ENCODE measurements at places on chromosomes 13 and 19. TPM values are rescaled to one million over a fixed set of nuclear protein-coding genes. Genes with fewer than 3 reads are reported as not detected.

Gene PLPP2
- 39.8 TPM for total RNA-seq

Gene KISS1R
- not detected for total RNA-seq

Gene ZNF211
- 13.8 TPM for total RNA-seq

Gene SYCN
- not detected for total RNA-seq

Gene OR4F17
- not detected for total RNA-seq

Gene INAFM1
- total RNA-seq, result 1.7 TPM

Gene ZNF296
- under 0.01 TPM for total RNA-seq

Gene FSD1
- 0.13 TPM for total RNA-seq

Gene ZNF665
- 1.6 TPM for total RNA-seq

Gene FBXO46
- total RNA-seq, result 5.5 TPM

Gene CEACAM8
- total RNA-seq, result not detected

Gene GNA15
- total RNA-seq, result 106 TPM

DNA sequence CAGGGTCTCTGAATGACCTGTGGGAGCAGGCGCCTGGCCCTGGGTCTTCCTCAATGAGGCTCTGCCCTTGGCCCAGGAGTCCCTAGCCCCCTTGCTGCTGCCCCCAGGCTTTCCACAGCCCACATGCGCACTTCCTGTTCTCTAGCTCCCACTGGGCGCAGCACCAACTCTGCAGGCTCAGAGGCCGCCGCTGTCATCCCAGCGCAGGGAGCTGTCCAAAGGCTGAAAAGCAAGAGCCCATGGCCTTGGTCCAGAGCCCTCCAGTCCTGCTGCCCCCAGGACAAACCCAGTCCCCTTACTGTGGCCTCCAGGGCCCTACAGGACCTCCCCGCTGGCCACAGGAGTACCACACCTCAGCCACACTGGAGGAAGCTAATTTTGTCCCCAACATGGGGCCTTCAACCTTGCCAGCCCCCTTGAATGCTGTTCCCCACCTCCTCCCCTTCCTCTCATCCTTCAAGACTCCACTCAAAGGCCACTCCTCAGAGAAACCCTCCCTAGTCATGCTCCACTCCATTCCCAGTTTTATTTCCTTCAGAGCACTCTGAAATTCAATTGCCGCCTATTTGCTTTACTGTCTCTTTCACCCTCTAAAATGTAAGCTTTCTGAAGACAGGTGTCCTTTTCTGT is 8.0 kb upstream of the POU2F2 start:
- DNase-seq, result peak; percentile 42

DNA sequence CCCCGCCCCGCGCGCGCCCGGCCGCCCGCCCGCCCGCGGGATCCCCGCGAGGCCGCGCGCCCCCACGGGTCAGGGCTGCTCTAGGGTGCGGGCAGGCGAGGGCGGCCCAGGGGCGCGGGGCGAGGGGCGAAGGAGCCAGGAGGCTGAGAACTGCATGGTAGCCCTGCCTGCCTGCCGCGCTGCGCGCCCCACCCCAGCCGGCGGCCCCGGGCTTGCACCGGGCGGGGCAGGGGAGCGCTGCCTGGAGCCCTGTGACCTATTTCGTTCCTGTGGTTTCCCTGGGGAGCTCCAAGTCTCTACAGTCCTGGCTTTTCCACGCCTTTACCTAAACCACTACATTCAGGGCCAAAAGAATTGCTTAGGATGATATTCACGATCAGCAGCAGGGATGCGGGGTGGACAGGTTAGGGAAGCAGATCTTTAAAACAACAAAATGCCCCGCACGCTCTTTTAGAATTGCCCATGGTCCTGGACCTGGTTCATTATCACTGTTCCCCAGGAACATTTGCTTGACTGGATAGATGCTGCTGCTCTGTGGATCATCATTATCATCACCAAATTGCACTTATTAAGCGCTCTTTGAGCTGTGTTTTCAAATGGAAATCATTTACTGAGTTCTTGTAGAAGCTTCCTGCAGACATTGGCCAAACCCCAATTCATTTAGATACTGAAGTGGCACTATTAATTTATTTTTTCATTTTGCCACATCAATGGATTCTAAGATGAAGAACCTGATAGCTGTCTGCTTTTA is 421 bp upstream of the GPR12 start:
- DNase-seq, result no peak

DNA sequence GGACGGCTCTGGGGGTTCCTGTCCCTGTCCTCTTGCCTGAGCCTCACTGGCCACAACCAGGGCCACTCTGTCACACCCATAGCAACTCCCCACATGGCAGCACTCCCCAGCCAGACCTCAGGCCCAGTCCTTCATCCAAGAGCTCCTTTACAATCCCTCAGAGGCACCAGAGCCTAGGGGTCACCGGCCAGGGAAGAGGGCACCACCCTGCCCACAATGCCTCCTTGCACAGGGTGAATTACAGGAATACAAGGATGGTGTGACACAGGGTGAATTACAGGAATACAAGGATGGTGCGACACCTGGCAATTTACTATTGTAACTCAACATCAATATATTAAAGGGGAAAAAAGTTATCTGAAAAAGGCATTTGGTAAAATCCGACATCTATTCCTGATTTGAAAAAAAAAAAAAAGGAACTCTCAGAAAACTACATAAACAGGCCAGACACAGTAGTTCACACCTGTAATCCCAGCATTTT is 16.5 kb downstream of the MIER2 start:
- DNase-seq, result no peak

- peak; percentile 96 for DNase-seq
Observed at GRCh38 chr19:45677351-45678230, 9.6 kb downstream of the GIPR start.

GRCh38 chr19:9839415-9839814 is 4.3 kb downstream of the PIN1 start:
- no peak for DNase-seq

- peak; percentile 53 for DNase-seq
Observed at GRCh38 chr19:44738603-44739558, 9.6 kb upstream of the BCL3 start.

DNA sequence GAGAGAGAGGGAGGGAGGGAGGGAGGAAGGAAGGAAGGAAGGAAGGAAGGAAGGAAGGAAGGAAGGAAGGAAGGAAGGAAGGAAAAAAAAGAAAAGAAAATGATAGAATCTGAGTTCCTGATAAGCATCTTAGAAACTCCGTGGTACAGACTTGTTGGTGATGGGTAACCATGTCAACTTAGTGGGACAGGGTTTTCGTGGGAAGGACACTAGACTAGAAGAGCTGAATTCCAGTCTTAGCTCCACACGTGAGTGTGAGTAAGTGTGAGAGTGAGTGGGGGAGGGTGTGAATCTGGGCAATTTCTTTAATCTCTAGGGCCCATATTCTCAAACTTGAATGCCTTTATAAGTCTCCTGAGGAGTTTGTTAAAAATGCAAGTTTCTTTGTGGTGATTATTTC is 35.0 kb downstream of the PABPC3 start:
- no peak for DNase-seq

GRCh38 chr19:6101991-6102390 is 8.3 kb downstream of the RFX2 start:
- no peak for DNase-seq

GRCh38 chr13:112066624-112067004 is 335 bp upstream of the SOX1 start:
- DNase-seq, result no peak

- DNase-seq, result peak; percentile 77
Observed at GRCh38 chr13:40994581-40995230, 24.4 kb downstream of the ELF1 start.

DNA sequence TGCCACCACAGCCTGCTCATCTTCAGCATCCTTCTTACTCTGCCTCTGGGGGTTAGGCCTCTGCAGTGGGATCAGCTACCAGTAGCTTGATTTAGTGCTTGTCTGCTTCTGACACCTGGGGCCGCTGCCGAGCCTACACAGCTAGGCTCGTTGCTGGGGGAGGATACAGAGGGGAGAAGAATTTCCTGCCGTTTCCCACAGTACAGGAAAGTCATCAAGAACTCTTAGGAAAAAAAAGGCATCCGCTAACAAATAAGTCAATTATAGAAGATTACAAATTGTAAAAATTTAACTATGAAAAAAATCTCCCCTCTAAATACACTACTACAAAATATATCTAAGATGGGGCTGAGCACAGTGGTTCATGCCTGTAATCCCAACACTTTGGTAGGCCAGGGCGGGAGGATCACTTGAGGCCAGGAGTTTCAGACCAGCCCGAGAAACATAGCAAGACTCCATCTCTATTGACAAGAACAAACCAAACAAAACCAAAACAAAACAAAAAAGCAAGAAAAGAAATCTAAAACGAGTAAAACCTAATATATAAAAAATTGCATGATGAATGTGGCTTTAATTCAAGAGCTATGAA is 26.7 kb downstream of the LATS2 start:
- DNase-seq, result no peak

GRCh38 chr13:42814868-42815267 is 33.5 kb downstream of the FAM216B start:
- DNase-seq, result peak; percentile 96

GRCh38 chr19:16001481-16002312 is 52.9 kb downstream of the OR10H4 start:
- DNase-seq, result peak; percentile 35

- DNase-seq, result no peak
Observed at GRCh38 chr13:36509369-36509768, 77.1 kb downstream of the CCNA1 start.

GRCh38 chr19:4358709-4359626 is 15.6 kb downstream of the MPND start:
- DNase-seq, result no peak

DNA sequence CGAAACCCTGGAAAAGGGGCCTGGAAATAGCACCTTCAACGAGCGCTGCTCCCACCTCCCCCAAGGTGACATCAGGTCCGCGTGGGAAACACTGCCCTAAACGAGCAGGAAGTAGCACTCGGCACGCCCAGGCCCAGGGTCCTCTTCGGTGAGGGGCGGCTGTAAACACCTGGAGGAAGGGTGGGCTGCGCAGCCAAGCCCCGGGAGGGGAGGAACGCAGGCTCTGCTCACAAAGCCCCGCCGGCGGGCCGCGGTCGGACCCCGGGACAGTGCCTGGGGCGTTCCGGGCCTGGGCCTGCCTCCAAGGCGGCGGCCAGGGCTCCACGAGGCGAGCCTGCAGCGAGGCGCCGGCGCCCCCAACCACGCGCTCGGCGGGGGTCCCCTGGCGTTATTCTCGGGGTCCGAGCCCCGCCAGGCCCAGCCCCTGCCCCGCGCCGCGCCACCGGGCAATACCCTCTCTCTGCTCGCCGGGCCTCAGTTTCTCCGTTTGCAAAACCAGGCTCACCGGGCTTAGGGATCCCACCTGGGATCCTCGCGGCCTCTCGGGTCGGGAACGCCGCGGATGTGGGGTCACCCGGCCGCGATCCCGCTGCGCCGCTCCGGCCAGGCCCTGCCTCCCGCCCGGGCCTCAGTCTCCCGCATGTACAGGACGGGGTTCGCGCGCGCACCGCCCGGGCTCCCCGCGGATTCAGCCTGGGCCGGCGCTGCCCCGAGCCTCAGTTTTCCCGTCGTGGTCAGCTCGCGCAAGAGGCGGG is 630 bp downstream of the RNF126 start:
- peak; percentile 47 for DNase-seq

DNA sequence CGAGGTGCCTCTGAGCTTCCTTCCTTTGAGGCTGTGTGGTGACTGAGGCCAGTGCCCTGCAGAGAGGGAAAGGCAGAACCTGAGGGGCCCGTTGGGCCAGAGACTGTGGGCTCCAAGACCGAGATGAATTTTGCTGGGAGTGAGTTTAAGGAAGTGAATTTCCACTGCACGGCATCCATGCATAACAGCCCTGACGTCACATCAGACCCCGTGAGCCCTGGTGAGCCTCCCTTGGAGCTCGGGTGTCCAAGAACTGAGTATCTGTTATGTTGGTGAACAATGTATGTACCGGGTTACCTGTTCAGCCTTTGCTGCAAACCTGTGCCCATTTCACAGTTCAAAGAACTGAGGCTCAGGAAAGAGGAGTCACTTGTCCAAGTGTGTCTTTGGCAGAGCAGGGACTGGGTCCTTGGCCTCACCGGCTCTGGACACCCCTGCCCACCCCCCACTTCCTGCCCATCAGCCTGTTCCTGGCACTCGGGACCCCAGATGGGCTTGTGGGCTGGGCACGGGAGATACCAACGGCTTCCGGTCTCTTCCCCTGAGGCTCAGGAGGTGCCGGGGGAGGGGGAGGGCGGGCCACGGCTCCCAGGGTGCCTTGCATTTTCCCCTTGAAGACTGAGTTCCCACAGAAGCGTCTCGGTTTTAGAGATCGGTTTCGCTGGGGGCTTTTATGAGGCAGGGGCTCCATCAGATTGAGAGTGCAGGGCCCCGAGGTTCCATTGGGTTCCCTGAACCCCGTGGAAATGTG is 33.7 kb downstream of the NFILZ start:
- DNase-seq, result no peak

DNA sequence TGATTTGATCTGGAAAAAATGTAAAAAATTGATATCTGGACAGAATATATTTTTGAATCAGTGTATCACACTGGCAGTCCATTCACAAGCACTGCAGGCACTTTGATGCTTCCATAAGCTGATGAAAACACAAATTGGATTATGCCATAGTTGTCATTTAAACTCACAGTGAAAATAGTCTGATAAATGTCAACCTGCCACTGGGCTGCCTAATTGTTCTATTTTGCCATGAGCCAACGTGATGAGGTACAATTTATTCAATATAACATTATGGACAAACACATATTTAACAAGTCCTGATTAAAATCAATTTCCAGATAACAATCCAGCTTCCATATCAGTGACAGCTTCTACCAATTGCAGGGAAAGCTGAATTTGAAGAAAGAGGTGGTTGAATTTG is 1244.9 kb downstream of the EFNB2 start:
- no peak for DNase-seq

- DNase-seq, result no peak
Observed at GRCh38 chr19:38062959-38063761, 156.2 kb downstream of the SIPA1L3 start.

- no peak for DNase-seq
Observed at GRCh38 chr19:39142630-39143029, 17.0 kb downstream of the PAK4 start.
